ENCODE measurements at places on chromosomes 4 and X.

DNA sequence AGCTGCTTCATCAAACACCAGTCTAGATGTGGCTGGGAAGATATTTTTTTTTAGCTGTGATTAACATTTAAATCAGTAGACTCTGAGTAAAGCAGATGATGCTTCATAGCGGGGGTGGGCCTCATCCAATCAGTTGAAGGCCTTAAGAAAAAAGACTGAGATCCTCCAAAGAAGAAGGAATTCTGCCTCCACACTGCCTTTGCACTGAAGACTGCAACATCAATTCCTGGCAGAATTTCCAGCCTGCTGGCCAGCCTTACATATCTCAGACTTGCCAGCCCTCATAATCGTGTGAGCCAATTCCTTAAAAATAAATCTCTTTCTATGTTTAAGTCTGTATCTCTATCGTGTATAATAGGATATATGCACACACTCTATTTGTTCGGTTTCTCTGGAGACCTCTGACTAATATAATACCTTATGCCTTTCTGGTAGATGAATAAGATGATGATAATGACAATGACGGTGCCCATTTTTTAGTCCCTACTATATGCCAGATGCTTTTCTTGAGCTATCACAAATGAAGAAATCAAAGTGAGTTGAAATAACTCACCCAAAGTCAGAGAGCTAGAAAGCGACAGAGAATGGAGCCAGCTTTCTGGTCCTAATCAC is 66.1 kb upstream of the SOD3 start:
- no peak for DNase-seq

DNA sequence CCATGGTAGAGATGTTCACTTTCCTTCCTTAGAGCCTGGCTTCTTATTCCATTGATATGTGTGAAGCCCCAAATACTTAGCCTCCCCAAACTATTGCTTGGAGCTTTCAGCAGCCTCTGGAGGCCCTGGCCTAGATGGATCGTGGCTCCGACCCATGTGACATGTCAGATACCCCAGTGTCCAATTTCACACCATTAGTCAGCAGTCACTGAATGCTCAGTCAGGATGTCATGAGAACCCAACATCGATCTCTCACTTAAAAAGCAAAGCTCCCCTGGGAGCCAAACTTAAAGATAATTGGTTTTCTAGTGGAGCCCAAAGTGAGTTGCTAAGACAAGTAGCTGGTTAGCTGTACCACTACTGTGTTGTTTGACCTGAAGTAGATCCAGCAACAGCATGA is 41.6 kb upstream of the IGSF1 start:
- no peak for DNase-seq

DNA sequence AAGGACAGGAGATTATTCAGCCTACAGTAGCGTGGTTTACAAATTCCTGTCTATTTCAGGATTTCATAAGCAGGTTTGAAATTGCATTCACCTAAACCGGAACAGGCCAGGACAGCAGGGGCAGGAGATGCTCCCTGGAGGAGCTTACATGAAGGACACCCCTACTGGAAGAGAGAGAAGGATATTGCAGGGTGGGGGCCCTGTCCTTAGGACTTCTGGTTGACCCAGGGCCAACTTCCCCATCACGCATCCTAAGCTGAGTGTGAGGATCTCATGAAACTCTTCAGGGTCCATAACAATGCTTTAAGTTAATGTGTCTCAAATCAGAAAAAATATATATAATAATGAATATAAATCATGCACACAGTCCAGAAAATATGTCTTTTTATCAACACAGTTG is 6.4 kb upstream of the DHRSX start:
- DNase-seq: no peak

DNA sequence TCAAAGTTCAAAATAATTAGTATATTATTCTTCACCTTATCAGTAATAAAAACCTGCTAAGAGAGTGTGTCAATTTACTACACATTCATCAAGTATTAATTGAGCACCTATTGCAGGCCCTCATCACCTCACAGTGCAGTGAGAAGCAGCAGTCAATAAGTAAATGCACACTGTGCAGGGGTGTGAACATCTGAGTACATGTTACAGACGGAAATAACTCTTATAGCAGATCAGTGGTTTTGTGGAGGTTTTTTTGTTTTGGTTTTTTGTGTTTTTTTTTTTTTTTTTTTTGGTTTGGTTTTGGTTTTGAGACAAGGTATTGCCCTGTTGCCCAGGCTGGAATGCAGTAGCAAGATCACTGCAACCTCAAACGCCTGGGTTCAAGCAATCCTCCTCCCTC is 20.3 kb downstream of the KLF3 start:
- peak; percentile 51 for DNase-seq

GRCh38 chr4:158775091-158775651 is 6.3 kb downstream of the FNIP2 start:
- no peak for DNase-seq

- DNase-seq: no peak
These were observed 41.3 kb upstream of the VCX start for GRCh38 chrX:7801711-7802110.

DNA sequence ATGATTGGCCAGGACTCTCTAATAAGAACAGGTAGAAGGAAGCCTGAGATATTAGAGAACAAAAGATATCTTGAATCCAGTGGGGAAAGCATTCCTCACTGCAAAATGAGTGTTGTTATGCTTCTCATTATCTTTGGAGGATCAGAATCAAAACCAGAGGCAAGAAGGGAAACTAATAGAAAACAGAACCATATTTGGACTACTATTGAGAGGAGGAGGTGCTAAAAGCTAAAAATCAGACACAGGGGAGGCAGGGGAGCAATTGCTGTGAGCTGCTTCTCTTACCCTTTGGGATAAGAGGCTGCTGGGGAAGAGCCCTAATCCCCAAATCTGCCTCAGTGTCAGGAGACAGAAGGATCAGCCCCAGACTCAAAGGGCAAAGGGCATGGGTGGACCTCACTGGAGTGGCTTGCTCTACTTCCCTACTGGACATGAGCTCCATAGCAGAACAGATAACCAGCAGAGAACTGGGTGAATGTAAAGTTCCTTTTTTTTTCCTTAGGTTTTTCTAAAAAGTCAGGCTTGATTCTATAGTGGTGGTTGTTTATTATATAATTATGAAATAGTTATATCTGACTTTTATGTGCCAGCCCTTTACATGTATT is 60.1 kb downstream of the SEPTIN11 start:
- DNase-seq: no peak

GRCh38 chr4:108169664-108170063 is 932 bp upstream of the LEF1 start:
- no peak for DNase-seq

DNA sequence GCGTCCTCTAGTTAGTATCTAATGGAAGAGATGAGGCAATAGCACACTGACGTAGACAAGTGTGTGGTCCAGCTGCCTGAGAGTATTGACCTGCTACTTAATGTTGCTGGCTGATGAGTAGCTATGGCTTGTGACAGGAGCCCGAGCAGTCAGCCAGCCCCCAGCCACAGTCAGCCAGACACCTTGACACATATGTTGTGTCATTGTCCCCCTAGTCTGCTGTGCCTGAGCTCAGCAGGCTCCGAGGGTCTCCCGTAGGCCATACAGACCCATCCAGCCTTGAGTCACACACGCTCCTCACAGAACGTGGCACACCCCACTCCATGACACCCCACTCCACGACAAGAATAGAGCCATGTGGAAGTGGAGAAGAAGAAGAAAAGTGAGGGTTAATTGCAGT is 362.1 kb downstream of the UNC5C start:
- no peak for DNase-seq

All from activated CD4-positive, alpha-beta T cell treated with anti-CD3 and anti-CD28 coated beads, Interleukin-2, amount 10 ng/mL, durations not matched to agents 7 days and 5 days (primary cell).